Gastrocnemius medialis (tissue), 4 donors: ENCODE measurements at places on chromosomes 13 and 19. TPM values are rescaled to one million over a fixed set of nuclear protein-coding genes. Genes with fewer than 3 reads are reported as not detected.

The ADAT3 gene
- total RNA-seq = 3.3 TPM

The LRCH1 gene
- 5.0 TPM for total RNA-seq

DNA sequence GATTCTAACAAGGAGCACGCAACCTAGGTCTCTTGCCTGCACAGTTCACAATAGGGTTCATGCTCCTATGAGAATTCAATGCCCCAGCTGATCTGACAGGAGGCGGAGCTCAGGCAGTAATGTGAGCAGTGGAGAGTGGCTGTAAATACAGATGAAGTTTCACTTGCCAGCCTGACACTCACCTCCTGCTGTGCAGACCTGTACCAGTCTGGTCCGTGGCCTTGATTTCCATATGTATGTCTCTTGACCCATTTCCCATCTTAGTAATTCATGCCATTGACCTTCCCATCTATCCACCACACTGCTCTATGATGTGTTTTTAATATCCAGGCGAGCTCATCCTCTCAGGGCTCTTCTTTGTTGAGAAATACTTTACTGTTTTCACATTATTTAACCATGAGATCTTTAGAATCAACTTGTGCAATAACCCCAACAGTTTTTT is 95.2 kb downstream of the LRCH1 start:
- DNase-seq = no peak

GRCh38 chr19:45934551-45935230 is 20.1 kb upstream of the NANOS2 start:
- no peak for DNase-seq

GRCh38 chr13:109649713-109650112 is 136.7 kb downstream of the IRS2 start:
- no peak for DNase-seq
